ENCODE measurements at places on chromosomes 7 and 10.

- no peak for DNase-seq
These were observed 82.3 kb downstream of the PRKAG2 start for GRCh38 chr7:151794508-151795167.

GRCh38 chr10:1644191-1644711 is 93.1 kb downstream of the ADARB2 start:
- no peak for DNase-seq

DNA sequence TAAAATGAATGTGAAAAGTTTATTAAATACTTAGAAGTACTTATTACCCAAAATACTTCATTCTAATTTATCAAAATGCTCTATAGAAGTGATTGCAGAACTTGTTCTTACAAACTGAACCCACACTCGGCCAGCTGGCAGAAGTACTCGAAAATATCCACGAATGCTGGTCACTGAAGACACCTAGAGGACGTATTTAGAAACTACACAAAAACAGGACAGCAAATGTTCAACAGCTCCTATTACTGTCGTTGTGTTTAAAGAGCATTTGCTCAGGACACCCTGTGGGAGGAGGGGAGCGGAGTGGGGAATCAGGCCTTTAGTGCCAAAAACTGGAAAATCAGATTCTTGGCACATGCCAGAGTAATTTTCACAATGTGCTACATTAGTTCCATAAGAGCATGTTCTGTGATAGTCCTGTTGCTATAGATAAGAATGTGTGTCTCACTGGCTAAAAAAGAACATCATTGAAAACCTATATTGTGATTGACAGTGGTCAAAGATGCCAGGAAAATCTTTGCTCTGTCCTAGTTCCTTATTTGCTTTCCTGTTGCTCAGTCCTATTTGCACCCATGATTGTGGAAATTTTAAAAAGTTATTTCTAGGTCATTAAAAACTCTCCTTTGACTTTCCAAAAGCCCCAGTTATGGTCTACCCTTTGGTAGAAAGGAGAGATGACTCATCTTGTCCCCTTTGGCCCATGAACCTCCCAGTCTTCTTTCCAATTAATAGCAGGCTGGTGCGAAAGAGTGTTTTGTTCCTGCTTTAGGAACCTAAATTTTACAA is 49.0 kb upstream of the NRBF2 start:
- peak; percentile 63 for DNase-seq

- no peak for DNase-seq
These were observed 19.6 kb downstream of the PCLO start for GRCh38 chr7:83143107-83143506.

DNA sequence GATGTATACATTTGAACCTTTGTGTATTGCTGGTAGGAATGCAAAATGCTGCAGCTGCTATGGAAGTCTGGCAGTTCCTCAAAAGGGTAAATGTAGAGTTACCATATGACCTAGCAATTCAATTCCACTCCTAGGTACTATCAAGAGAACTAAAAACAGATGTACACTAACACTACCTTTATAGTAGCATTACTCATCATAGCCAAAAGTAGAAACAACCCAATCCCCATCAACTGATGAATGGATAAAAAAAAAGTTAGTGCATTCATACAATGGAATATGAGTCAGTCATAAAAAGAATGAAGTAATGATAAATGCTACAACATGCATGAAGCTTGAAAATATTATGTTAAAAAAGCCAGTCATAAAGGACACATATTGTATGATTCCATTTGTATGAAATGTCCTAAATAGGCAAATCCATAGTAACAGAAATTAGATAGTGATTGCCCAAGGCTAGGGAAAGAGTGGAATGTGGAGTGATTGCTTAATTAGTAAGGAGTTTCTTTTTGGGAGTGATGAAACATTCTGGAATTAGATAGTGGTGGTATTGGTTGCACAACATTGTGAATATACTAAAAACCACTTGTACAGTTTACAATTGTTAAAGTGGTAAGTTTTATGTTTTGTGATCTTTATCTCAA is 96.4 kb upstream of the AOAH start:
- no peak for DNase-seq

- DNase-seq = no peak
These were observed 116.6 kb upstream of the SAMD8 start for GRCh38 chr10:74994854-74995253.

- DNase-seq = no peak
These were observed 2.7 kb downstream of the VGF start for GRCh38 chr7:101162551-101163278.

- no peak for DNase-seq
These were observed 79.7 kb upstream of the KCNMA1 start for GRCh38 chr10:77717336-77717735.

- no peak for DNase-seq
These were observed 55.9 kb downstream of the DIP2C start for GRCh38 chr10:633279-634245.

DNA sequence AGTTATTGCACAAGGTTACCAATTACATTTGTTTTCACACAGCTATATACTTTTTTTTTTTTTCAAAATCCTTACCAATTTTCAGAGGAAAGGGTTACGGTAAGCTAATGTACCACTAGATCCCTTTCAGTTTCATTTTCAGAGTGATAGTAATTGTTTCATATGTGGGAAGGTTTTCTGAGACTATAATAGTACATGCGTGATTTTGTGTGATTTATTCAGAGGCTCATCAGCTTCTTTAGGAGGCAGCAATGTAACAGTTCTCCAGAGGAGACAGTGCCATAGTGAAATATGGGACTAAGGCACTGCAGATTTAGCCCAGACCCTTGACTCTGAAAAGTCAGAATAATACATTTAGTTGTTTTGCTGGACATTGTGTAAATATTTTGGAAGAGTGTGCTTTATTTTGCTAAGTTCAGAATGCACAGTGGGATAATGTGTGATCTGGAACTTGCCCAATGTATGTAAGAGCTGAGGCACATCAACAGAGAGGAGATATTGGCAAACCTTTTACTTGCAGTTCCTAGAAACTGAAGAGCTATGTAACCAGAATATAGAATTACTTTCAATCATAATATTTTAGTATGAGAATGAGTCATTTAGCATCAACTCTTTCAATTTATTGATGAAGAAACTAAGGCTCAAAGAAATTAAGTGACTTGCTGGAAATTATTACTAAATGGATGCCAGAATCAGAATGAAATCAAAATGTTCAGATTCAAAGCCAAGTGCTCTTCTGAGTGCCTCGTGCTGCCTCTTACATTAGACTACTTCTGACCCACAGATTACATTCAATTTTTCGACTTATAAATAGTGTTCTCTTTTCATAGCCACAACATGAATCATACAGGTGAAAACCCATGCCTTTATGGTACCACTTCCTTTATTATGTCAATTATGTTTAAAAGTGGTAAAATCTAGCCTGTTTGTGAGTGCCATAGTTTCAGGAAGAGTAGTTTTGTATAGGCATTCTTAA is 207.7 kb upstream of the TEX47 start:
- DNase-seq = no peak

GRCh38 chr10:33386926-33387325 is 52.5 kb upstream of the NRP1 start:
- no peak for DNase-seq
